Naive thymus-derived CD8-positive, alpha-beta T cell (primary cell): ENCODE measurements at places on chromosomes 2 and 18. TPM values are rescaled to one million over a fixed set of nuclear protein-coding genes. Genes with fewer than 3 reads are reported as not detected.

The MAL gene
- polyA plus RNA-seq: 273 TPM

The MC2R gene
- polyA plus RNA-seq: not detected

The NETO1 gene
- not detected for polyA plus RNA-seq

The TNFRSF11A gene
- not detected for polyA plus RNA-seq
